ENCODE measurements at places on chromosomes 4 and X.

- DNase-seq, result peak; percentile 54
Measured at GRCh38 chrX:107684956-107685385, 56.7 kb downstream of the PRPS1 start.

DNA sequence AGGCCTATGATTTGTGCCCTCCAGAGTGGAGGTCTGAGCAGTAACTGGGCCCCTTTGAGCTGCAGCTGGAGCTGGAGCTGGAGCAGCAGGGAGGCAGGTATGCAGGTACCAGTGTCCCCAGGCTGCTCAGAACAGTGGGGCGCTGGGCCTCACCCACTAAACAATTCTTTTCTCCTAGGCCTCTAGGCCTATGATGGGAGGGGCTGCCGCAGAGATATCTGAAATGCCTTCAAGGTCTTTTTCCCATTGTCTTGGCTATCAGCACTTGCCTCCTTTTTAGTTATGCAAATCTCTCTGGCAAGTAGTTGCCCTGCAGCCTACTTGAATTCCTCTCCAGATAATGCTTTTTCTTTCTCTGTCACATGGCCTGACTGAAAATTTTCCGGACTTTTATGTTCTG, 79.7 kb upstream of the OTUD4 start:
- no peak for DNase-seq

- no peak for DNase-seq
Measured at GRCh38 chr4:67765928-67766327, 11.7 kb upstream of the GNRHR start.

DNA sequence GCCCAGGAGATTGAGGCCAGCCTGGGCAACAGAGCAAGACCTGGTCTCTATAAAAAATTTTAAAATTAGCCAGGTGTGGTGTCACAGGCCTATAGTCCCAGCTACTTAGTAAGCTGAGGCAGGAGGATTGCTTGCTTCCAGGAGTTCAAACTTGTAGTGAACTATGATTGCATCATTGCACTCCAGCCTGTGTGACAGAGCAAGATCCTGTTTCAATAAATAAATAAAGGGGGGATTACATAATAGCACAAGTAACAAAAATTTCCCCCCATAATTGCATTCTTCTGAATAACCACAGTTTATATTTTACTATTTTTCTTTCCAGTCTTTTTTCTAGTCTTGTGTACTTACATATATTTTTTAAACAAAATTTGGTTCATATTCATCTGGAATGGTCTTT, 135.6 kb downstream of the CHIC2 start:
- DNase-seq, result no peak

DNA sequence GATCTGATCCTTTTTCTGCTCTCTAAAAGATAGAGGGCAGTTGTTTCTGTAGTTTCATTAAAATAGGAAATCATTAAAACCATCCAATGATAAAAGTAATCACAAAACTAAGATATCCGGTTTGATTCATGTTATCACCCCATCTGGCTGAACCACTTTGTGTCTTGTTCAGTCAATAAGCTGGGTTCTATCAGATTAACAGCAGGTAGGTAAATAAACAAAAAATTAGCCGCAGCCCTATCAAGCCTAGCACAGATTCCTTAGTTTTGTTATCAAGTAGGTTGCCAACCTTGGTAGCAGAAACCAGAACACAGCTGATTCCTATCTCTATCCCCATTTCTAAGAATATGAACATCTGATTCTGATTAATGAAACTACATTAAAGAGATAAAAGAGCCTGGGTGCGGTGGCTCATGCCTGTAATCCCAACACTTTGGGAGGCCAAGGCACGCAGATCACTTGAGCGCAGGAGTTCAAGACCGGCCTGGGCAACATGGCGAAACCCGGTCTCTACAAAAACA, 118.6 kb upstream of the PLAC1 start:
- DNase-seq, result no peak

- no peak for DNase-seq
Measured at GRCh38 chrX:55135171-55135570, 46.4 kb downstream of the PAGE2 start.

- DNase-seq, result no peak
Measured at GRCh38 chrX:149040873-149041535, 464.1 kb downstream of the IDS start.

DNA sequence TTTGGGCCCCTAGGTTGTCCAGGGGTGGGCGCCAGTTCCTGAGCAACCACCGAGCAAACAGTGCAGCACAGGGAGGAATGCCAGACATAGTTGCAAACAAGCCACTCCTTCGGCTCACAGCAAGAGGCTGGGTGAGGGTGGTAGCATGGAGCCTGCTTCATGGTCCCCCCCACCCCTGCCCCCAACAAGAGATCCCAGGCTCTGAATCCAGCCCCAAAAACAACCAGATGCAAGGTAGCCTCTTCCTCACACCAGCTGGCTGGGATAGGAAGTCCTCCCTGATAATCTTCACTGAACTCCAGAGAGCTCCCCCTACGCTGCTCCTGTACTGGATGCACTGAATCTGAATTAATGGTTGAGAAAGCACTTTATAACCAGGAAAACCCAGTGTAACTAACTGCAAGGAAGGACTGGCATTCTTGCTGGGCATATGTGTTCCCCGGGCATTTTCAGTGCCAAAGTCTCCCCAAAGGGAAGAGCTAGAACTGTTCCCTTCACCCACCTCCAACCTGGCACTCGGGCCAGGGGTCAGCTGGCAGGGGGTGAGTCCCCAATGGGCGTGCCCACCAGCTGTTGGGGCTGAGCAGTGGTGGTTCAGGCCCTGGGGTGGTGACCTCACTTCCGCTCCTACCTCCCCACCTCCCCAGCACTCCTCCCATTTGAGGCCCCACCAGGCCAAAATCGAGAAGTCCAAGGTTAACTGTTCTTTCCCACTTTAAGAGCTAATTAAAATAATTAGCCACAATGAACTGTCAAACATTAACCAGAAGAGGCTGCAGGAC, 1.5 kb downstream of the ELF4 start:
- no peak for DNase-seq

DNA sequence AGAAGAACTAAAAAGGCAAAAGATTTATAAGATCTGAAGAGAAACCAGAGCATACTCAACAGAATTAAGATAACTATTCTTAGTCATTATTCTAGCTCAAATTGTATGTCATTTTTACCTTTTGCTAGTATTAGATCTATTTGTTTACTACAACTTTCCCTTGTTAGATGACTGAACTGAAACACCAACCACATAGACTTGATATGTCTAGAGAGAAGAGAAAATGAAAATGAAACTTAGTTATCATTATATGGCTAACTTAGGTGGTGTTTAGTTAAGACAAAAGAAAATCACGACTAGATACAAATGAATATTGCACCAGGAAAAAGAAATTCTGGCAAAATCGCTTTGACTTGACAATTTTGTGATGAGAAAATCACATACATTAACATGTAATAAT, 690.8 kb downstream of the PCDH18 start:
- no peak for DNase-seq

Data from ascending aorta (tissue), 2 donors.